ENCODE measurements at places on chromosomes 7 and 10.

- no peak for DNase-seq
Measured at GRCh38 chr7:150447966-150448788, 2.3 kb upstream of the GIMAP8 start.

- no peak for DNase-seq
Measured at GRCh38 chr10:80443531-80443974, 10.6 kb upstream of the TSPAN14 start.

GRCh38 chr7:107404740-107405537, 64.9 kb upstream of the GPR22 start:
- DNase-seq, result no peak

GRCh38 chr10:68296843-68297663, 34.8 kb upstream of the HNRNPH3 start:
- no peak for DNase-seq

DNA sequence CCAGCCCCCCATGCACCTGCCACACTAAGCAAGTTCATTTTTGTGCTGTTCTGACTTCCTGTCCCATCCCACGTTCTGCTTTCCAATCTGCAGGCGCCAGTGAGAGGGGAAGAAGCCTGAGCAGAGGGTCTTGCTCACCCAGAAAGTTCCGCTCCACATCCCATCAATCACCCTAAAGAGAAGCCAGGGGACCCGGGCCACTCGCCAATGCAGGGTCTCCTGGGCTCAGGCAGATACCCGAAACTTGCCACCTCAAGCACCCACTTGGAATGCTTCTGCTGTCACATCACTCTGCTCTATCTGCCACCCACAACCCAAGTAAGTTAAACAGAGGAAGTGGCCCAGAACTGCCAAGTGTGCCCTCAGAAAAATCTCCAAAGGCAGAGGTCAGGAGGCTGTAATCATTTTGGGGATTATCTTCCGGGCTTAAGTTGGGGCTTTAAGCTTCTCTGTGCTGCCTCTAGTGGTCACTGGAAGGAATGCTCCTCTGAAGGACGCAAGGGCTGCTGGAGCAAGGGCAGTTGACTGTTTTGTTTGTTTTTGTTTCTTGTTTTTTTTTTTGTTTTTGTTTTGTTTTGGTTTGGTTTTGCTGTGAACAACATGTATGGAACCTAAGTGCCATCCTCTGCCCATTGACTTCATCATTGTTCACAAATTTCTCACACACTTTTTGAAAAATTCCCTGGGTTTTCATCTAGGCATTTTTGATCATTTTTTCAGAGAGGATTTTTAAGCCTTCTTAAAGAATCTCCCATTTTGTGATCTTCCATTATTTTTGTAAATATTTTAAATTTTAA, 25.5 kb downstream of the PRR15 start:
- no peak for DNase-seq

GRCh38 chr7:155922067-155922816, 110.0 kb upstream of the SHH start:
- no peak for DNase-seq

GRCh38 chr7:28155964-28156363, 24.6 kb downstream of the JAZF1 start:
- DNase-seq, result peak; percentile 86

DNA sequence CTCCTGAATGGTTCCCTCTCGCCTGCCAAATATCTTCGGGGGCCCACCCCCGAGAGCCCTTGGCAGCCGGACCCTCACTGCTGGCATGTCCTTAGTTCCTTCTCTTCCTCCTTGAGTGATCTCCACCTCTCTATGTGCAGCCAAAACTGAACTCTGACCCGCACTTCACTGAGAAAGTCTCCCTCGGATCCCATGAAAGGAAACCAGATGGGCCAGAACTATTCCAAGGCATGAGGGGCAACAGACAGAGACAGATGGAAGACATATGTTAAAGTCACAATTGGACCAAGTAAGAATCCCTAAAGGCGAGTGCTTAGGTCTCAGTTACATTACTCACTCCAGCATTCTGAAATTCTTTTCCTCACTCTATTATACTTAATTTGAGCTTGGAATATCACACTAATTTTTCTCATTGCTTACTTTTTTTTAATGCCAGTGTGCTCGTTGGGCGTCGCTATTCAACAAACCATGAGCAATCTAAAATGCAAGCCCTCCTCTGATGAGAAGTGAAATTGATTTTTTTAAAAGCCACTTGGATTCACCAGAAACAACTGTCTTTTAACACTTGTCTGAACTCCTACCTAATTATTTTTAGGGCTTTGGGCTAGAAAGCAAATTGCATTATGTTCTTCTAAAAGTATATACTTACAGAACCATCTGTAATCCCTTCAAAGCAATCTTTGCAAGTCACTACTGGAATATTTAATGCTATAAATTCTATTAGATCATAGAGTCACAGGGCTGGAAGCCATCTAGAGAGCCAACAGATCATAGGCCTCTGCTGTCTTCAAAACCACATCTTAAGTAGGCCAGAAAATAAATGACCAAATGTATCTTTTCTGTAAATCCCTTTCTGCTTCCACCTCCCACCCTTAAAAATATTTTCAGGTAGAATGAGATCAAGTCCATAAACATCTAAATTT, 43.3 kb upstream of the EZH2 start:
- no peak for DNase-seq

- DNase-seq, result no peak
Measured at GRCh38 chr7:132520591-132521280, 55.5 kb downstream of the PLXNA4 start.

DNA sequence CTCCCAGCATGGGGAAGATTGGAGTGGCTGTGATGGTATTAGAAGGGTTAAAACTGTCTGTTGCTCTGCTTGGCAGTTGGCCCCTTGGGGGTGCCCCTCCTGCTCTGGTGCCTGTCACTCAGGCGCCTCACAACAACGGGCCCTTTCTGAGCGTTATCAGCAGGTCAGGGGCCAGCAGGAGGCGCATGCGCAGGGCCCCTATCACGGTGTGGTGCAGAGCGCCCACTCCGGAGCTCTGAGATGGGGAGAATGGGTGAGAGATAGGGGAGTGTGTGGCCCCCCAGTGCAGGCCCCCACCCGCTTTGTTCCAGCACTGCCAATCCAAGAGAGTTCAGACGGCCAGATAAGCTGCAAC, 24.8 kb downstream of the GBX1 start:
- no peak for DNase-seq

GRCh38 chr10:28434063-28434462, 98.9 kb upstream of the WAC start:
- DNase-seq, result no peak

DNA sequence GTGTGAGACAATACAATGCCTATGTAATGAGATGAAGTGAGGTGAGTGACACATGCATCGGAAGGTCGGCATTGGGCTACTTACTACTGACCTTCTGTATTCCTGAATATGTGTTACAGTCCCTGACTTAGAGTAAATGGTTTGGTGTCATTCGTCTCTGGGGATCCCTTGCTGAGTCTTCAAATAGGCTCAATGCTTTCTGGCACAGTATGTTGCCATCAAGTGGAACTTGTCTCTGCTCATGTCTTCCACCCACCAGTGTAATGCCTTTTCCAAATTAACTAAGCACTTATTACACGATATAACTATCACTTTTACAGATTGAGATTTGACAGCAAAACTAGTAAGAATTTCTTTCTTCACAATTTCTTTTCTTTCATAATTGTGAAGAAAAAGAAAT, 10.9 kb downstream of the CUL2 start:
- no peak for DNase-seq

- DNase-seq, result no peak
Measured at GRCh38 chr7:135771051-135771450, 22.4 kb upstream of the FAM180A start.

DNA sequence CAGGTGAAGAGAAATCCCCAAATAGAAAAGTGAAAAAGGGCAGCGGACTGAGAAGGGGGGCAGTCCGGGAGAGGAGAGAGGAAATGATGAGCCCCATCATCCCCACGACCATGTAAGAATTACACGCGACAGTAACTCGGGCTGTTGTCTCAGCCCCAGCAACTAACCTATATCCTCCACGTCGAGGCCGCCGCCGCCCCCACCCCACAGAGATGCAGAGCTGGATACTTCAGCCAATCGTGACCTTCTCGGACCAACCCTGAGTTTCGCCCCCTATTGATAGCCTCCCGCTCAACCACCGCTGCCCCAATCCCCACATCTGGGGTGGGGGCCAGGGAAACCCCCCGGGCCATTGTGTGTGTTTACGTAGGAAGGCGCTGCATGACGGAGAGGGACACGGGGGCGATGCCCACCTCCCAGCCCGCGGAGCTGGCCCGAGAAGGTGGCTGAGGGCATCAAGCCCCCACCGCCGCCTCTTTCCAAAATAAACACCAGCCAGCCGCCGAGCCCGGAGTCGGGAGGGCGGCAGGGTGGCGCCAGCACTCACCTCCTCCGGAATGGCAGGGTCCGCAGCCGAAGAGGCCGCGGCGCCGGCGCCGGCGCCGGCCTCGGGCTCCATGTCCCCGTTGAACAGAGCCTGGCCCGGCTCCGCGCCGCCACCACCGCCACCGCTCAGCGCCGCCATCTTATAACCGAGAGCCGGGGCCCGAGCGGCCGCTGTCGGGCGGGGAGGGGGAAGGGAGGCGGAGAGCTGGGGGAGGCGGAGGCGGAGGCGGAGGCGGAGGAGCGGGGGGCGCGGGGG, 509 bp downstream of the BRAF start:
- DNase-seq, result no peak

DNA sequence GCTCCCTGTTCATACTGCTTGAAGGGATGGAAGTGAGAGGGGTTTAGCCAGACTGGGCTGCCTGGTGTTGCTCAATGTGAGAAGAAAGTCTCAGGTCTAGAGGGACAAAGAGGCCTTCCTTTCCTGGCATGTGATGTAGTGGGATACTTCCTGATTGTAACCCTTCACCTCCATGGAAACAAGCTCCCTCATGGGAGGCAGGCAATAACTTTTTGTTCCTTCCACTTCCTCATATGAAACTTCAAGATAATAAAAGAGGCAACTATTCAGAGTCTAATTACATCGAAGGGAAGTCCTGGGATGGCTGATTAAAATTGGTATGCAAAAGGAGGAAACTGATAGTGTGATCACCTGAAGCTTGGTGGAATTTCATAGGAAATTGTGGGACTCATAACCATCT, 84.1 kb upstream of the ETV1 start:
- DNase-seq, result no peak

DNA sequence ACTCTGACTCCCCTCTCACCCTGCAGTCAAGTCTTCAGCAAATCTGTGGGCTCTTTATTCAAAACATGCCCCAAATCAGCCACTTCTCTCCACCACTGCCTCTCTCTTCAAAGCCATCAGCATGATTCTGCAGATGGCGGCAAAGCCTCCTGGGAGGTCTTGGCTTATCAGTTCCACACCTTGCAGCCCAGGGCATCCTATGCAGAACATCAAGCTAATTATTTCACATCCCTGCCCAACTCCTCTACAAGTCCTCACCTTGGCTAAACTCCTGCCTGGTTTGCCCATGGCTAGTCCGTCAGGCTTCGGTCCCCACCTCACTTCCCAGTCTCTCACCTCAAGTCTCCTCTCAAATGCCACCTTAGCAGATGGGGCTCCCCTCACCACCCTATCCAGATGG, 70.2 kb downstream of the PIP4K2A start:
- DNase-seq, result no peak

- no peak for DNase-seq
Measured at GRCh38 chr7:151135866-151136843, 31.3 kb downstream of the GBX1 start.

DNA sequence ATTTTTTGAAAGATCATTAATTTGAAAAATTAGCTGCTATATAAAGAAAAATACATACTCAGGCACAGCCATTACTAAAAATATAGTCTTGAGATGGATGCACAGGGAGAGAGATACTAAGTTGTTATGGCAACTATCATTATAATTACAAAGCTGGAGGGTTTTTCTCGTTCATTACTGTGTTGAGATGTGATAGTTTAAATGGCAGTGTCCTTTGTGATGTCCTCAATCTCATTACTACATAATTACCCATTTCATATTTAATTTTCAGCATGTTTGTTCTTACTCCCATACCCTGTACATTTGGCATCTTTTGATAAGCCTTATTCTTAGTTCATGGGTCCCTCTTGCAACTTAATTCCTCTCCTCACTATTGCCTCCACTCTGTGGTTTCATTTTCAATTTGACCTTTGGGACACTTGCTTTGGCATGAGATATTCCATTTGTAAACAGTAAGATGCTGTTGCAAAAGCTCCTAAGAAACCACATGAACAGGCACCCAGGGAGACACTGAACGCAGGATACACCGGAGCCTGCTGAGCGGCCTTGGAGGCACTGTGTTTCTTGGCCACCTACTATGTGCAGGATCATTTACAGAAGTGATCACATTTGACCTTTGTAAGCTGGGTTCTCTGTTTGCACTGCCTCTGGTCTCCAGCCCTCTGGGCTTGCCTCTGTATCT, 4.8 kb upstream of the CPXM2 start:
- no peak for DNase-seq

- DNase-seq, result no peak
Measured at GRCh38 chr7:107609811-107610261, 29.8 kb downstream of the BCAP29 start.

- DNase-seq, result no peak
Measured at GRCh38 chr10:96910488-96911395, 78.6 kb downstream of the LCOR start.

All from HS-5 (cell line).